ENCODE measurements at places on chromosomes 6 and 20. TPM values are rescaled to one million over a fixed set of nuclear protein-coding genes. Genes with fewer than 3 reads are reported as not detected.

- DNase-seq = no peak
Observed at GRCh38 chr6:11083491-11083890, 10.1 kb upstream of the SMIM13 start.

- DNase-seq = no peak
Observed at GRCh38 chr20:51196991-51197651, 174.2 kb upstream of the KCNG1 start.

ZSWIM3 gene
- total RNA-seq = 2.4 TPM

DNA sequence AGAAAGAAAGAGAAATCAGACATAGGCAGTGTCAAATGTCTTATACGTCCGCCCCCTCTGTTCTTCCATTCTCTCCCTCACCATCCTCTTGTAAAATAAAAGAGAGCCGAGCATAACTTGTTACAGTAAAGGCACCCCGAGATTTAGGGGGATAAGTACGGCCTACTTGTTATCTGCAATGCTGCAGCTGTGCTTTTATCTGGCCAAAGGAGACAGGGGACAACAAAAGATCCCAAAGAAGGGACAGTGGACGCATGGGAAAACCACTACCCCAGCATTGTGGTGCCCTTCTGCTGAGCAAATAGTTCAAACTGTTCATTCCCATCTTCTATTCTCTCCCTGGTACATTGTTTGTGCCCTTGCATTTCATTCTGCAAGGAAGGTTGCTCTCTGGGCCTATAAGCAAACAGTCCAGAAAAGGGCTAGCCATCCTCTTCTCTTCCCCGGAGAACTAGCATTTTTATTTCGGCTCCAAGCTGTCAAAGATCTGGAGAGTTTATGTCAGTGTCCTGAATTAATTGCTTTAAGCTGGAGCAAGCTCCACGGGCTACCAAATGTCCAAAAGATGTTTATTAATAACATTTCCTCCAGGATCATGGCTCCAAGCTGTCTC, 22.3 kb downstream of the FOXA2 start:
- no peak for DNase-seq

GRCh38 chr6:24720131-24720603, 1.2 kb upstream of the C6orf62 start:
- DNase-seq = peak; percentile 64

DNA sequence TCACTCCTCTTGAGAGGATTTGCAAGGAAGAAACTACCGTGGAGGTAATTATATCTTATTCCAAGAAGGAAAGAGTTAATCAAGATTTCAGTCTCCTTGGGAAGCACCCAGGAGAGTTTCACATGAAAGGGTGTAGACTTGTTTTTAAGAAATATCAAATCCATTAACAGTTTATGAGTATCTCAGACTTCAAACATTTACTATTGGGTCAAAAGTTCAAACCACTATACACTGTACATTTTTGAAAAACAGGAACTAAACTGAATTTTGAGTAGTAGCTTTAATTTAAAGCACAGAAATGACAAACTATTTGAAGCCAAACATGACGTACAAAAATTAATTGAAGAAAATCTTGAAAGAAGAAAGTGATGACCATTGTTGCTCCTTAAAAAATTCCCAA, 164.0 kb downstream of the FOXC1 start:
- no peak for DNase-seq

- no peak for DNase-seq
Observed at GRCh38 chr6:150273457-150274309, 95.1 kb upstream of the IYD start.

DNA sequence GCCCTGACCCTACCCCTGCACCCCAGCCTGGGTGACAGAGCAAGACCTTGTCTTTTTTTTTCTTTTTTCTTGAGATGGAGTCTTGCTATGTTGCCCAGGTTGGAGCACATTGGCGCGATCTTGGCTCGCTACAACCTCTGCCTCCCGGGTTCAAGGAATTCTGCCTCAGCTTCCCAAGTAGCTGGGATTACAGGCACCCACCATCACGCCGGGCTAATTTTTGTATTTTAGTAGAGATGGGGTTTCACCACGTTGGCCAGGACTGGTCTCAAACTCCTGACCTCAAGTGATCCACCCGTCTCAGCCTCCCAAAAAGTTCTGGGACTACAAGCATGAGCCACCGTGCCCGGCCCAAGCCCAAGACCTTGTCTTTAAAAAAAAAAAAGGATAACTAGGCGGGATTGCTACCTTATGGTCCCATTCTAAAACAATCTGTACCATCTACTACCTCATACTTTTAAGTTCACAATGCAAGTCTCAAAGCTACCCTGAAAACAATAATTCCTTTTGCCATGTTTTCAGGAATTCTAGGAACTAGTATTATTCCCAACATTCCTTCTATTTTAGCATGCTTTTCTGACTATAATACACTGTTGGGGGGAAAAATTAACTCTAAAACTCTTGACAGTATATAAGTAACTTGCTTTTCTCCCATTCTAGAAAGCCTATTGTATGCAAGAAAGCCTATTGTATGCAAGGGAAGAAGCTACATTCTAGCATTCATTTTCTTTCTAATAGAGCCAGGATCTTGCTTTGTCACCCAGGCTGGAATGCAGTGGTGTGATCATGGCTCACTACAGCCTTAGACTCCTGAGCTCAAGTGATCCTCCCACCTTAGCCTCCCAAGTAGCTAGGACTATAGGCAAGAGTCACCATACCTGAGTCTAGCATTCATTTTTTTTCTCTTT, 6.6 kb downstream of the TUBB start:
- no peak for DNase-seq

FAM83C gene
- total RNA-seq = not detected

DNA sequence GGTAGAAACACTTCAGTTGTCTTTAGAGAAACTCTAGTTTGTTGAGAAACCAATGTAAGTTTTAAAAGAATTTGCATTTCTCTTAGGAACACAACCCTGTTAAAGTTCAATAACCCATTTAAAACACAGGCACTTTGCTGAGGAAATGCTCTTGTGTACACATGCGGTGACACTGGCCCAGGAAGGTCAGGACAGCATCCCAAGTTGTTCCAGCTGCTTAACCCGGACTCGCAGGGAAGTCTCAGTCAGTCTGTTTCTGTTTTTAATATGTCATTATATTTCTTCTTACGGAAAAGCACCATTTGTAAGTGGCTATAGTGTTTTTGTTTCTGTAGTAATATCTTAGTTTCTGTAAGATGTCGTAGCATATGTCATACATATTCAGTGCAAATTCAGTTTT, 36.9 kb downstream of the RIN2 start:
- no peak for DNase-seq

TCP11 gene
- total RNA-seq = not detected

TMEM151B gene
- not detected for total RNA-seq

DNA sequence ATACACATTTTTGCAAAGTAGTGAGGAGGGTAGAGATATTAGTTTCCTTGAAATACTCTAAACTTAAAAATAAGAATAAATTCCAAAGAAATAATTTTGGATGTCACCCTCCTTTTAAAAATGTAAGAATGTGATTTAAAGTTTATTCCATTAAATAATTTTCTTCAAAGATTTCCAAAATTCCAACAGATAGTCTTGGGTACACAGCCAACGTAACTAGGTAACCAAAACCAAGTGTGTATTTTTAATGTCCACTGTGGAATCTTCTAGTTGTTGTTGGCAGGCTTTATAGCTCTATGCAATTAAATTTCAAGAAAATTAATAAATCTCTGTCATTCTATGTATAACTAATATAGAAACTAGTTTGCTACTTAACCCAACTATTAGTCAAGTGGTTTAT, 101.3 kb downstream of the COL21A1 start:
- no peak for DNase-seq

DNA sequence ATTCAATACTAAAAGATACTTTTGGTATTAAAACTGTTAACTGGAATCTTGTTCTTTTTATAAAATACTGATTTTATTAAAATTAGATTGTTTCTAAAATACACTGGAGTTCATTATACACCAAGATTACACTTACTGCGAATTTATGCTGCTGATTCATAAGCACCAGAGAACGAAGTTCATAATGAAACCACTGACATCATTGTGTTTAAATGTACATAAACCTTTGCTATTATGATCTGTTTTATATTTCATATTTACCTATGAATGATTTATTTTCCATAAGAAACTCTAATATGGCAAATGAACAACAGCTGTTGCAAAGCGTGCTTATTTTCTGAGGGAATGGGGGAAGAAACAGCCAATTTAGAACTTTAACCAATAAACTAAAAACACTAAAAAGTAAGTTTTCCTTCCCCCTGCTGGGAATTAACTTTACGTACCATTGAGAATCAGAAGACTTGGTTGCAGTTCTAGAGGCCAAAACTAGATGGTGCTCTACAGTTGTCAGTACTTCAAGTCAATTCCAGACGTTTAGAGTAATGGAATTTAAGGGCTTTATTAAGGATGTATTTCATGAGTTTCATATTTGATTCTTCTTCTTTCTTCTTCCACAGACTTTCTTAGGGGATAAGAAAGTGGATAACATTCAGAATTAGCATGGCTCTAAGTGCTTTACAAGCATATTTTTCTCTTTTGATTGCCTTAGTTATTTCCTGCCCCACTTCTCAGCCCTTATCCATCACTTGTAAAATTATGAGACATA, 30.8 kb upstream of the COL19A1 start:
- no peak for DNase-seq

GRCh38 chr20:37288091-37288490, 1.4 kb upstream of the MANBAL start:
- DNase-seq = no peak

DNA sequence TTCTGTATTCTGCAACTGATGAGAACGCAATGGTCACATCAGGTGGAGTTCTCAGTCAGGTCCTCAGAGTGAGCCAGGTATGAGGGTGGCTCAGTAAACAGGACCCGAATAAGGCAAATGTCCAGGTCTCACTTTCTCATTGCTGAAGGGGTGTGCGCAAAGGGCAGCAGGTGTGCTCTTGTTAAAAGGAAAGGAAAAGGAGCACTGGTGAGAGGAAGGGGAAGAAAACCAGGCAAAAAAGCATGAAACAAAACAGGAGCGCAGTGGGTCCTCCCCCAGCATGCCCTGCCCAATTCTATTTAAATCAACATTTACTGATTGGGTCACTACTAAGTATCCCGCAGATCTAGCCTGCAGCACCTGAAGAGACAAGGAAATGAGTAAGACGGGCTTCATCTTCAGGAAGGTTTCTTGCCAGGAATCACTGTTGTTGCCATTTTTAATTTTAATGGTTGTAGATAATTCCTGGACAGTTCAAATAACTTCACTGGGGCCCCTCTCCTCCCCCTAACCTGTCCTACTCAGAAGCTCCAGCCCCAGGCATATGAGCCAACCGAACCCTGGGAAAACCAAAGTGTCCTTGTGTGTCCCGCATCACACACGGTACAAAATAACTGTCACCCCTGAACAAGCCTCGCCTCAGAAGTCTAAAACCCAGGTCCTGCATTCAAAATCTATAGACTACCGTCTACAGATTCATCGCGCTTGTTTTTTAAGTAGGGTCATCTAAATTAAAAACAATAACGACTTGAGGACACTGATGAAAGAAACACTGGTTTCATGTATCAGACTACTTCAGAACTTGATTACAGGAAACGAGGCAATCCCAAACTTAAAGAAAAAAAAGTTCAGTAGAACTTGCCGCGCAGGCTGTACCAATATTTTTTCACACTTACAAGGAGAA, 980 bp downstream of the MBOAT1 start:
- DNase-seq = peak; percentile 56

- no peak for DNase-seq
Observed at GRCh38 chr6:145009711-145010110, 724.6 kb downstream of the UTRN start.

DNA sequence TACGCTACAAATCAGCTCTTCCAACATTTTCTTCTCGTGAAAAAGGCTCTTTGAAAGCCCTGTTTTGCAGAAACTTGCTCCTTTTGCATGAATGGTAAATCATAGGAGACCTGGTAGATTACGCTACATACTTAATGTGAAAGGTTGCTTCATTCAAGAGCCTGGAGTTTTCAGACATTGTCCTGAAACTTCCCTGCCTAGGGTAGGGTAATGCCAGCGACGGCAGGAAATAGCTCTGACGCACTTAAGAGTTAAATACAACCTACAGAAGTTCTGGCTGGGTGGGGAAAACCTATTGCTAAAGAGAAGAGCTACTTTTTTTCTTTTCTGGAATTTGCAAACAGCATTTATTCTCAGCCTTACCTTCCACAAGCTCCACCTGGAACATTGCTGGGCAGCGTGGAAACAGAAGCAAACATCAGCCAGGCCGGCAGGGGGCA, 144.5 kb downstream of the LPA start:
- no peak for DNase-seq

SYNE1 gene
- 859 TPM for total RNA-seq

DNA sequence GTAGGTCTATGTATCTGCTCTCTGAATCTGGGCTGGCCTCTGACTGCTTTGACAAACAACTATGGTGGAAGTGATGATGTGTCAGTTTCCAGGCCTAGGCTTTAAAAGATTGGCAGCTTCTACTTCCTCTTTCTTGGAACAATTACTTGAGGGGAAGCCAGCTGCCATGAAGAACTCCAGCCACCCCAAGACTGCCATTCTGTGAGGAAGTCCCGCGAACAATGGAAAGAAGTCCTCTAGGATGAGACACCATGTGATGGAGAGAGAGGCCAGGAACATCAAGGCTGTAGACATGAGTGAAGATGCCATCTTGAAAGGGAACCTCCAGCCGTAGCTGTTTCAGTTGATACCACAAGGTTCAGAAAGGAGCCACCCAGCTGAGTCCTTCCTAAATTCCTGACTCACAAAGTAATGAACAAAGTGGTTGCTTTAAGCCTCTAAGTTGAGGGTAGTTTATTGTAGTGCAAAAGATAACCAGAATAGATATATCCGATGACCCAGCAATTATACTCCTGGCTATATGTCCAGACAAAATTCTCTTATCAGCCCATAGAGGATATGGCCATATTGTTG, 15.3 kb upstream of the TCF15 start:
- DNase-seq = no peak

DNA sequence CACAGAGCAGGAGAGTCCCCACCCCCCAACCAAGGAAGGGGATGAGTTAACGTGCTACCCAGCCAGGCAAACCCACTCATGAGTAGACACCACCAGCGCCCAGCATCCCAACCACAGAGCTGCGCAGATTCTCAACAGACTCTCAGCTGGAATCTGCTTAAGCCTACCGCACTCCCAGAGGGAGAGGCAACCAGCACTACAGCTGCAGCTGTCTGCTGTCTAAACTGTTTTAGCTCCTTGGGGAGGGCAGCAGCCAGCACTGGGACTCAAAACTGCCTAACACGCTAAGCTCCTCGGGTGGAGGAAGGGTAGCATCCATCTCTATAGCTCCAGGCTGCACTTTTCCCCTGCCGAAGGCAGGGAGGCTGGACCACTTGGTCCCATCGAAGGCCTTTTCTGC, 539.8 kb downstream of the EPHA7 start:
- DNase-seq = no peak

- no peak for DNase-seq
Observed at GRCh38 chr6:130473886-130474285, 108.1 kb downstream of the TMEM200A start.

All from upper lobe of left lung (tissue), 6 donors.